ENCODE measurements at places on chromosomes 11 and 22.

- DNase-seq: no peak
Measured at GRCh38 chr11:32451808-32452207, 16.5 kb upstream of the WT1 start.

GRCh38 chr11:32002311-32002710 lies 88.6 kb upstream of the RCN1 start:
- no peak for DNase-seq

GRCh38 chr11:85902353-85902752 lies 47.2 kb downstream of the CCDC83 start:
- DNase-seq: no peak

DNA sequence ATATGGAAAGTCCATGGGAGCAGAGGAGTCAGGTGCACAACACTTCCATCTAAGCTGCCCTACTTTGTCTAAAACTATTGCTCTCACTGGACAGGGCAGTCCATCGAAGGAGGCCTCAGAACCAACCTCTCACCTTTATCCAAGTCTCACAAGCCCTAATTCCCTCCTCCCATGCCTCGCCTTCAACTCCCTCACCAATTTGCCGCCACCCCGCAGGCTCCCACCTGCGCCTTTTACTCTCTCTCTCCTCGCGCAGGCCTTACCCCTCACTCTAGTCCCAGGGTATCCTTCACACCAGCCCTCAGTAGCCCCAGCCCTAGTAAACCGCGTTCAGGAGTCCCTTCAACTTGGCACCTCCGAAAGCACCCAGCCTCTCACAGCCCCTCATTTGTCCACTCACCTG lies 451 bp downstream of the FHIP1B start:
- DNase-seq: no peak

GRCh38 chr11:9893474-9893873 lies 229.6 kb downstream of the SWAP70 start:
- no peak for DNase-seq

DNA sequence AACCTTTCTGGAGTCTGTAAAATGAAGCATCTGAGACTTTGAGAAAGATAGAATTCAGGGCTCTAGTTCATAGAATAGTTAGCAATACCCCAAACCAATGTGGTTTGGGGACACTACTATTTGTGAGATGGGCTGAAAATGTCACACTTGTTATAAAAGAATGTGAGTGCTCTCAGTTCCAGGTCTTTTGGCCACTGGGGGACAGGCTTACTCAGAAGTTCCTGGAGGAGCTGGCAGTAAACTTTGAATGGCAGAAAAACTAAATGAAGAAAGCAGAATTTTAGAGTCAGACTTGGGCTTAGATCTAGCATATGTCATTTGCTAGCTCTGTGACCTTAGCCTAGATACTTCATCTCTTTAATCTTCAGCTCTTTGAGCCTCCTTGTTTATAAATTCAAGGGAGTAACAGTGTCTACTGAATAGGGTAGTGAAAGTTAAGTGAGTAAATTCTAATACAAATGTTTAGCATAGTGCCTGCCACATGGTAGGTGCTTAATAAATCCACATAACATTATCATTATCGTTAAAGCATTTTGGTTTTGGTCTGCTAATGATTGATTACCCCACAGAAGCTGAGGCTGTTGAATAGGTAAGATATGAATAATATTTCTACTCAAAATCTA lies 3.7 kb downstream of the LYVE1 start:
- no peak for DNase-seq

GRCh38 chr11:11618973-11619435 lies 2.8 kb downstream of the GALNT18 start:
- no peak for DNase-seq

- DNase-seq: no peak
Measured at GRCh38 chr11:30128269-30128932, 102.4 kb upstream of the FSHB start.

DNA sequence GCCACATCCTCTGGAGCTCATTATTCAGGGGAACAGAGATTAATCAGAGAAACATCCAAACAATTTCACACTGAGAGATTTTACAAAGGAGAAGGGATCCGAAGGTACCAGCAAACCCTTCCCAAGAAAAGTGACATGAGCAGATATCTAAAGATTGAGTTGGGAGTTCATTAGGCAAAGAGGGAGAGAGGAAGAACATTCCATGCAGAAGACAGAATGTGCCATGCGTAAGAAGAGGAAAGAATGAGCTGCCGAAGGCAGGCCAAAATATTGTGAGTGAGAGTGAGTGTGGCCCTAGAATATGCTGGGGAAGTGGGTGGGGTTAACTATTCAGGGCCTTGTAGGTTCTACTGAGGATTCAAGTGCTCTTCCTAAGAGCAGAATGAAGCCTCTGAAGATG lies 50.0 kb upstream of the LYVE1 start:
- no peak for DNase-seq

DNA sequence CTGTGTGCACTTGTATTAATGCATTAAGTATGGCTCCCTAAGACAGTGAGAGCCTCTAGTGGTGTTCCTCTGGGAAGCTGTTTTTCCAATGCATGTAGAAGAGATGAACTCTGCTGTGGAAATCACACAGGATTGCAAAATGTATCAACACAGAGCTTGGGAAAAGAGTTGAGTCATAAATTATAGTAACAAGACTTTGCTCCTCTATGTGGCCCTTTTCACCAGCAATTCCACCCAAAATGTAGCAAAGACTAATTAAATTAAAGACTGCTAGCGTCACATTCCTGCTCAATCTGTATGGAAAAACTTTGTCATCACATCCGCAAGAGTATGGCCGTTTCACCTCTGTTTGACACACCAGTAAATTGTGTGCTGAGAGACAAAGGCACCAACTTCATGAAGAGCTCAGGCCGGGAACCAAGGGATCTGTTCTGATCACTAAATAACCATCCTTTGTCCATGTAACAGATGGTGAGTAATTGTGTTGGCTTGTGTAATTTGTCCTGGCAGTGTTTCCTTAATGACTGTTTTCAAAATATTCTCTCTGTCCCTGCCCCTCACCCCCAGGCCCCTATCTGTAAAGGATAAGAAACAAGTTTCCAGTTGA lies 209.2 kb upstream of the SORL1-AS1 start:
- no peak for DNase-seq

DNA sequence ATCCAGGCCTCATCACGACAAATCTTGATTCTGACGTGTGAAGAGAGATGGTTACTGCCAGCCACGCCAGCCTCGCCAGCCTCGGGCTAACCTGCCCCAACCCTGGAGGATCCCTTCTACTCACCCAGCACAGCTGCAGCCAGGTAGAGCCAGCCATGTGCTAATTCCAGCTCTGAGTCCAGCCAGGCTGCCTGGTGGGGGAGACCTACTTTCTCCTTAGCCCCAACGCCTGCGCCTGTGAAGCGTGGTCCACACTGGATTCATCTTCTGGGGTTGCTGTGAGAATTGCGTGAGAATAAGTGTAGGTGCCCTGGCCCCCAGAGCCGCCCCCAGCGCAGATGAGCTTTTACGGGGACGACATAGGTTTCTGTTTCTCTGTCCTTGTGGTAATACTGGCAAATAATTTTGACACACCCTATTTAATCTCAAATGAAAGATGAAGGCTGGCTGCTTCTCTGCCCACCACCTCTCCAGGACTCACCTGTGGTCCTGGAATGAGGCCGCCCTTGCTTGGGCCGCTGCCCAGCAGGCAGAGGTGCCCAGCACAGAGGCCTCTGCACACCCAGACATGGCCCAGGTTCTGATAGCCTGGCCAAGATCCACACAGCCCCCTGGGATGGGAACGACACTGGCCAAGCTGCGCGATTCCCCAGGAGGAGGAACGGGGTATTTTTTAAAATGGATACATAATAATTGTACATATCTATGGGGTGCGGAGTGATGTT lies 528.4 kb downstream of the TBC1D22A start:
- DNase-seq: no peak

DNA sequence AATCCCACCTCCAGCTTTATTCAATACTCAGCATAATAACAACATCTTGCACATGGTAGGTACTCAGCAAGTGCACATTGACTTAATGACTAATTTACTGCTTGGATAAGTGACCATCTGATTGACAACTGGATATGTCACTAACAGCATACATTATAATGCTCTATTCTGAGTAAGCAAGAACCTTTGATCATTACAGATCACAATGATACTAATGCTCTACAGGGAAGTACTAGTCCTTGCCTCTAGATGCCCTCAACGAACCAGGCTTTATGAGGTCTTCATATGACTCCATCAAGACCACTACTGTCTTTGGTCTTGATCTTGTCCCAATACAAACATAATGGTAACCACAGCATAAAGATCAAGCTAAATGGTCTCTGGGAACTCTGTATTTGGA lies 167.6 kb upstream of the MTMR2 start:
- no peak for DNase-seq

- DNase-seq: peak; percentile 24
Measured at GRCh38 chr11:126341760-126342161, 13.7 kb upstream of the ST3GAL4 start.

- DNase-seq: no peak
Measured at GRCh38 chr22:49627217-49628181, 200.2 kb downstream of the BRD1 start.

GRCh38 chr22:46946383-46946962 lies 184.0 kb downstream of the TBC1D22A start:
- DNase-seq: no peak

DNA sequence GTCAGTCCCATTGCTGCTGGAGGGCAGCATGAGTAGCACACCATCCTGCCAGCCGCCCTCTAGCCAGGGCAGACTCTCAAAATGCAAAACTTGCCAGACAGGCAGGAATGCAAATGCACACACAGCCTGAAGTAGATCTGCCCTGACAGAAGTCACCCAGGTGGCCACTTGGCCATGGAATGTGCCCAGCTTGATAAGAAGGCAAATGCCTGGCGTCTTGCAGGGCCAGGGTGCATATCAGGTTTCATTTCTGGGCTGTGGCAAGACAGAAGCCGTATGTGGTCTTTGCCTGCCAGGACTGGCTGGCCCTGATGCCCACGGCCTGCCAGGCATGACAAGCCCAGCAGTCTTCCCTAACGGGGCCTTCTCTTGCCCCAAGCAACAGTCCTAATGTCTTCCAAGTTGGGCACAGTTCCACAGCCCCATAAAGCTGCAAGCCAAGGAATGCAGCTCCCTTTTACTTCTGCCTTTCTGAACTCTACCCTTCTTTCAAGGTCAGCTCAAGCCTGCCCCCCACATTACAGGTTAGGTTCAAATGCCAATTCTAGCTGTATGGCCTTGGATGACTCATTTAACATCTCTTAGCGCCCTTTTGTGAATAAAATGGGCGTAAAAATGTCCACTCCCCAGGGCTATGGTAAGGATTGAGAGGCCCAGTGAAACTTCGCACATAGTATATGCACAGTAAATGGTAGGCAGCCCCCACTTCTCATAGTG lies 29.7 kb downstream of the POU2AF3 start:
- DNase-seq: no peak

- DNase-seq: no peak
Measured at GRCh38 chr22:25069758-25070481, 117.4 kb downstream of the KIAA1671 start.

GRCh38 chr22:48055827-48056226 lies 1293.4 kb downstream of the TBC1D22A start:
- DNase-seq: no peak

GRCh38 chr11:33211153-33211552 lies 46.0 kb upstream of the HIPK3 start:
- no peak for DNase-seq

DNA sequence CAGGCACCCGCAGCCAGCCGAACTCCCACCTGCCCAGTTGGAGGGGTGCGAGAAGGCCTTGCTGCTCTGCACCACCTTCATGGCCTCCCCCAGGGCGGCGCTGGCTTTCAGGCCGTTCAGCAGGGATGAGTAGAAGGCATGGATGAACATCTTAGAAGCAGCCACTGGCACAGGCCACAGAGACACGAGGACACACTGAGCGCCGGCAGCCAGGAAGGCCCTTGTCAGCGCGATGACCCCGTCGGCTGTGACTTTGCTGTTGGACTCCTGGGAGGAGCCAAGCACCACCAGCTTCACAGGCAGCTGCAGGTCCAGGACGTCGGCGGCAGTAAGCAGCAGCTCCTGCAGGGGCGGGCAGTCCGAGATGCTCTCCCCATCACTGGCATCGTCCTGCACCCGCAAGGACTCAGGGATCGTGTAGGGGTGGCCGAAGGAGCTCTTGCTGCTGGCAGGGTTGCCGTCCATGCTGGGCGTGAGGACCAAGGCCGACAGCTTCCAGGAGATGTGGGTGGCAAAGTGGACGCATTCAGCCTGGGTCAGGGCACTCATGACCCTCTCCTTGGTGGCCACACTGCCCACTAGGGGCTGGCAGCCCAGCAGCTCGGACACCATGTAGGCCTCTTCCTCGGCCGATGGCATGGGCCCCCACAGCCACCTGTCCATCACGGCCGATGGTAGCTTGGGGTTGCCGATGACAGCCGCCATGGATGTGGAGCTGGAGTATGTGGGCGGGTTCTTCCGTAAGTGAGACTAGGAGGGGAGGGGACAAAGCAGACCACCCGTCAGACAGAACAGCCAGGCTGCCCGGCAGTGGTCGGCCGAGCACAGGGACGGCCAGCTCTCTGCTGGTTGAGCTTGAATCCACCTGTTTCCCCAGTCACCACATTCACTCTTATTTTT lies 79.7 kb upstream of the PITPNB start:
- DNase-seq: no peak

DNA sequence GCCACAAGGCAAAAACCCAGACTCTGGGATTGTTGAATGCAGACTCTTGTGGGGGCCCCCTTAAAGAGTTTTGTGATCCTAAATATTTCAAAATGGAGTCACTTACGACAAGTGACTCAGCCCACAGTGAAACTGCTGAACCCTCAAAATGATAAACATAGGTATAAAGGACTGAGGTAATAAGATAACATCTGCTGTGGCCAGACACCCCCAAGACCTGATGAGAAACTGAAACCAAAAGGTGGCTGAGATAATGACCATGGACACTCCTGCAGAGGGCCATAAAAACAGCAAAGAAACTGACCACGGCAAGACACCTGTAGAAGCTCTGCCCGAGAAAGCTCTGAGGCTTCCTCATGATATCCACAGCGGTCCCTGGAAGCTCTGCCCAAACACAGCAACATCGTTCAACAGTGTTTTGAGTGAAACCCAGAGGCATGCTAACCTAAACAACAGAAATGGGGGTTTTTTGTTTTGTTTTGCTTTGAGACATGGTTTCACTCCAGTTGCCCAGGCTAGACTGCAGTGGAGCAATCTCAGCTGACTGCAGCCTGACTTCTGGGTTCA lies 1.6 kb upstream of the PLAAT4 start:
- DNase-seq: no peak

DNA sequence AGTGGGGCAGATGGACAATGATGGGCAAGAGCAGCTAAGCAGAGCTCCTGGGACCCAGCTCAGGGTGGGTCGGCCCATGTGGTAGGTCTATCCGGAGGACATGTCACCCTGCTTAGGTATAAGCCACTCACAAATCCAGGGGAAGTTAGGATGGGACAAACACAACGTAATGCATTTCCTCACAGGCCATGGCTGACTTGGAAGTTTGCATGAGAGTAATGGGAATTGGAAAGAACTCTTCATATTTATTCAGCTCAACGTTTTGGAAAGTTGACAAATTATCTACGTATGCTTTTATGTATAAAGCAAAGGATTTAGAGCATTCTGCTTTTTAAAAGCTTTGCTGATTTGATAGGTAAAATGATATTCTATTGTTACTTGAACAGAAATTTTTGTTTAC lies 74.9 kb downstream of the SMCO4 start:
- no peak for DNase-seq

GRCh38 chr11:77087723-77088225 lies 14.9 kb upstream of the OMP start:
- DNase-seq: no peak

Data from SW 1271 (cell line).